OCI-LY7 (cell line): ENCODE measurements at places on chromosomes 5 and 9.

- no peak for DNase-seq
Measured at GRCh38 chr5:132411304-132412013, 41.9 kb downstream of the SLC22A5 start.

DNA sequence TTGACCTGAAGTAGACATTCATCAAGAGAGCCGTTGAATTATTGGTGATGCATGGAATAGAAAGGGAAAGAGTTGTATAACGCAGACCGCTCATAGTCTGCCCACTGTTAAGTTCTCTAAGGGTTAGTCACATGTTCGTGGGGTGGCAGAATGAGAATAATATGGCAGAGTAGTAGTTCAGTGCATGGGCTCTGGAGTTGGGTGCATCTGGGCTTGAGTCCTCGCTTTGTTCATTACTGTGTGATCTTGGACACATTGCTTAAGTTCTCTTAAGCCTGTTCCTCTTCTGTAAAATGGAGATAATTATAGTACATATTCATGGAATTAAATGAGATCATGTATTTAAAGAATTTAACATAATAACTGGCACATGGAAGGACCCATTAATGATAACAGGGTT lies 23.6 kb downstream of the TNPO1 start:
- no peak for DNase-seq

DNA sequence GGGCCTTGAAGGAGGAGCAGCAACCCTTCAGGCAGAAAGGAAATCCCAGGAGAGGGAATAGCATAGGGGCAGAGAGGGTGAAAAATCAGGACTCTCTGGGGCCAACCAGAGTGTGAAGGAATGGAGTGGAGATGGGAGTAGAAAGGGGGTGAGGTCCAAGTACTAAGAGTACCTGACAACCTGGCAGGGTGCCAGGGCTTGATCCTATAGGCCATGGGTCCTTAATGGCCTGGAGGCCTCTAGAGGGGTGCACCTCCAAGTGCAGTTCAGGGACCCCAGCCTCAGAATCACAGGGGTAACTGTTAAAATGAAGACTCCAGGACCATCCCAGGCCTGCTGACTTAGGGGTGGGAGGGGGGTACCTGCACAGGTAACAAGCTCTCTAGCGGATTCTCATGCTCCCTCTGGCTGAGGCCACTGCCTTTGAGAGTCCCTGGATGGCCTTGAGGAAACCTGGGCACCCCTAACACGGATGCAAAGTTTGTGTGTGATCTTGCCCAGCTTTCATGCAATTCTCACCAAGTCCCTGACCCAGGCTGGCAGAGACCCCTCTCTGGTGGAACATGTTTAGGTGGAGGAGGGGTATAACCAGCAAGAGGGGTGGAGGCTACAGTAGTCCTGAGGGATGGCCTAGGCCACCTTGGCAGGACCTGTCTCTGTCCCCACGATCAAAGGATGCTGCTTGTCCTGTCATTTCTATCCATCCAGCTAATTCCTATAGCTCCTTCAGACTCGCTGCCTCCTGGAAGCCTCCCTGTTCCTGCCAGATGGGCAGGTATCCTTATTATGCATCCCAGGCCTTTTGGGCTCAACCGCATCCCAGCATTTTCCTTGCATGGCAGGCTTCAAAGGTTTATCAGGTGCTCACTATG lies 17.6 kb upstream of the CSF1R start:
- no peak for DNase-seq

GRCh38 chr9:91197232-91198181 lies 164.2 kb downstream of the AUH start:
- DNase-seq, result no peak

DNA sequence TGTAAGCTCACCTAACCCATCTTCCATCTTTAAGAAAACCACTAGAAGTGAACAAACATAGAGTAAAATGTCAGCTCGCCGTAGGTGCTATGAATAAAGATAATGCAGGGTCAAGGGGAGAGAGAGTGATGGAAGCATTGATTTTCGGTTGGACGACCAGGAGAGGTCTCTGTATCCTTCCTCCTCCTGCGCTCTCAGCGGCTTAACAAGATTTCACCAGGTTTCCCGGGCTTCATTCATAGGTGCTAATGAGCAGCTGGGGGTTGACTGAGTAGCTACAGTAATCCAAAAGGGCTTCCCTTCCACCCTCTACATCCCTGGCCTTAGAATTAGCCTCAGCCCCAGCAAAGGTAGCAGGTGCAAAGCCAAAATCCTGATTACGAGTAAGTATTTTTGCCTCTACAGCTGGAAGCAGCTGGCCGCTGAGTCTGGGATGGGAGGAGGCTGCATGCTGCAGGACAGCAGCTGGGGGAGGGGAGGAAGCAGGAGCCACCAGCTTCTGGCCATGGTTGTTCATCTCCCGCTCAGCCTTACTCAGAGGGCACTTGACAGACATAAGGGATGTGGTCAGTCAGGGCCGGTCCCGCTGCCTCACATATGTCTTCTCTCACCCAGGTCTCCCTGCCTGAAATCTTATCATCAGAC lies 112.0 kb upstream of the IL12B start:
- DNase-seq, result no peak
